Fibroblast of gingiva (primary cell): ENCODE measurements at places on chromosomes 1 and 21.

- no peak for DNase-seq
Measured at GRCh38 chr21:45359451-45360217, 45.3 kb upstream of the COL18A1 start.

GRCh38 chr1:199067483-199067882 lies 428.6 kb downstream of the PTPRC start:
- DNase-seq, result no peak

DNA sequence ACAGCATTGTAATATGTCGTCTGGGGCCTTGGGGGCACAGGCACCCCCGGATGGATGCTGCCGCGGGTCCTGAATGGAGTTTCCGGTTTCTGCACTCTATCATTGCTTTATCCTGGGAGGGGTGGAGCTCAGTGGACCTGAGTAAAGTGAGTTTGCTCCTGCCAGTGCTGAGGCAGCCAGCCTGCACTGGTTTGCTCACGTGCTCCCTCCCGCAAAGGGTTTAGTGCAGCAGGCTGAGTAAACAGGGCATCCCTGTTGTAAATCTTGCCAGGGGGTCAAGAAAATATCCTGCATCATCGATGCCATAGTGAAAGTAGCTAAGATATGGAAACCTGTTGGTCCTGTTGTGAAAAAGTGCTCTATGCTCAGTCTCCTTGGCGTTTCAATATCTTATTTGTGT lies 85.6 kb upstream of the BRINP3 start:
- DNase-seq, result no peak

DNA sequence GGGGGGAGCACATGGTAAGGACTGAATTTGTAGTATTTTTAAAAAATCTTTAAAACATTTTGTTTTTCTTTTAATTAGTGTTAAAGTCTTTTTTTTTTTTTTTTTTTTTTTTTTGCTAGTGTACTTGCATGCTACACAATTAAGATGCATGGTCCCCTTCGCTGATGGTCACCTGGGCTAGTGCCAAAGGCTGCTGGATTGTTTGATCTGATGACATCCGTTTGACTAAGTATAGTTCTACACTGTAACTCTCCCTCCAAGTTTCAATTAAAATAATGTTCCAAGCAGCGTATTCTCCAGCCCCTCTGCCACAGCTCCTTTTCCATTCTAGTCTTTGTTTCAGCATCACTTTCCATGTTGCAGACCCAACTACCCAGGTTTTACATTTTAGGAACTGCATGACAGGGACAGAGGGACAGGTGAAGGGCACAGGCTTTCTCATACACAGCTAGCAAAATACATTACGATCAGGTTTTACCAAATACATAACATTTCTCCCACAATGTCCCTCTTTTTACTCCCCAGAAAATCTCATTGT lies 852 bp upstream of the RAVER2 start:
- DNase-seq, result no peak

GRCh38 chr1:147849098-147849895 lies 53.3 kb upstream of the GJA8 start:
- no peak for DNase-seq

- peak; percentile 80 for DNase-seq
Measured at GRCh38 chr1:10424034-10424433, 6.2 kb upstream of the CENPS start.

DNA sequence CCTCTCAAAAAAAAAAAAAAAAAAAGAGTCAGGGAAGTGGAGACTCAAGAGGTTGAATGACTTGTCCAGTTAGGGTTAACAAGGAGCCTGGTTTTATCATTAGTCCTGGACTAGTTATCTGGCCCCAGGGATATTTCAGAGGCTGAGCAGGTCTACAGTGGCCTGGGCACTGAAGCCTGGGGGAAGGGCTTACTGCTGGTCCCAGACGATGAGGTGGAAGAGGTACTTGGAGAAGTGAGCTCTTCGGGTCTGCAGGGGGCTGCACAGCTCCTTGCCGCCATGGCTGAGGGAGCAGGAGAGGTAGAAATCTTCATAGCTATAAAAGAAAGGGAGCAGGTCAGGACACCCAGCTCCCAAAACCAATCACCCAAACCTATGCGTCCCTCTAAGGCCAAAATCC lies 40.1 kb downstream of the PIK3C2B start:
- DNase-seq, result no peak

DNA sequence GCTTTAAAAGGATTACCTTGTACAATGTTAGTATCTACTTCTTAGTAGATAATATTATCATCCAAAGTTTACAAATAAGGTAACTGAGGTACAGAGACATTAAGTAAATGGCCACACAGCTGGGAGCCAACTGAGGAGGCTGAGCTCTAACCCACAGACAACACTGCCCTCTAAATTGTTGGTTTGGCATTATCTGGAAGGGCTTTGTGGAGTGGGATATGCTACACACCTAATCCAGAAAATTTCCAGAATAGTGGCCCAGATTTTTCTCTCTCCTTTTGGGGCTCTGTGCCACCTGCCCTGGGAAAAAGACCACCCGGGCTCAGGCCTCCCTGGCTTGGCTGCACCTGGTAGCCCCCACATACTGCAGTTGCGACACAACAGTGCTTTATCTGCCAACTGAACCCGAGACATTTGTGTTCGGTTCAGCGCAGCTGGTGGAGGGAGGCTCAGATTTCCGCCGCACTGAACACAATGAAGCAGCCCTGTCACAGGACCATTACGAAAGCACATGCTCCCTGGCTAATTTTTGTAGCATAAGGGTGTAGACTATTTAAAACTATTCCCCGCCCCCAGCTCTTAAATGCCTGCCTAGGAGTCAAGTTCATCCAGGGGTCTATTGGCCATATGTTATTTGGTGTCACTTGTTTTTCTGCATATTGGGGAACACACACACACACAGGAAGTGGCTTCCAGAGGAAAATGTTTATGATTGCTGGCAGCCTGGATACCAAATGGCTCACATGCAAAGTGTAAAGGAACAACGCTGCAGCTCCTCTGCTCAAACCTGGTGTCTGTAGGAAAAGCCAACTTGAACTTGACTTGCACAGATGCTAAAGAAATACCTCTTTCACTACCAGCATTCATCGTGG lies 92.3 kb upstream of the ESRRG start:
- DNase-seq, result no peak

DNA sequence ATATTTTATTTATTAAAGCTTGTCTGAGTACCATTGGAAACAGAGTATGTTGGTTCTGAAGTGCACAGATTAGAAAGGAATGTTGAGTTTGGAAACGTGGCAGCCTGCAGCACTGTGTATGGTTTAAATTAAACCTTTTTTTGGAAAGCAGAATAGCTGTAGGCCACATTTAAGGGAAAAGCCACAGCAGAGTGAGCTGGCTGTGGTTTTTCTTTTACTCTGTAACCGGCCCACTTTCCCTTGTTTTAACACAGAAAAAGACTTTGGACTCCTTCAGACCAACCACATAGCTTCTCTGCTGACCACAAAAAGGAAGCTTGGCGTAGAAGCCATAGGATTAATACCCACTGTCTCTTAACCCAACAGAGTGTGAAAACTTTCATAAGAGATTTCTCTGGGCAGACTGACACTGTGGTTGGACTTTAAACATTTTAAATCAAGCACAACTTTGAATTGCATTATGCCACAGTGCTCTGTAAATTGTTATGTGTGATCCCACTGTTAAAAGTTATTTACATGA lies 75.2 kb downstream of the NFIA start:
- peak; percentile 89 for DNase-seq

DNA sequence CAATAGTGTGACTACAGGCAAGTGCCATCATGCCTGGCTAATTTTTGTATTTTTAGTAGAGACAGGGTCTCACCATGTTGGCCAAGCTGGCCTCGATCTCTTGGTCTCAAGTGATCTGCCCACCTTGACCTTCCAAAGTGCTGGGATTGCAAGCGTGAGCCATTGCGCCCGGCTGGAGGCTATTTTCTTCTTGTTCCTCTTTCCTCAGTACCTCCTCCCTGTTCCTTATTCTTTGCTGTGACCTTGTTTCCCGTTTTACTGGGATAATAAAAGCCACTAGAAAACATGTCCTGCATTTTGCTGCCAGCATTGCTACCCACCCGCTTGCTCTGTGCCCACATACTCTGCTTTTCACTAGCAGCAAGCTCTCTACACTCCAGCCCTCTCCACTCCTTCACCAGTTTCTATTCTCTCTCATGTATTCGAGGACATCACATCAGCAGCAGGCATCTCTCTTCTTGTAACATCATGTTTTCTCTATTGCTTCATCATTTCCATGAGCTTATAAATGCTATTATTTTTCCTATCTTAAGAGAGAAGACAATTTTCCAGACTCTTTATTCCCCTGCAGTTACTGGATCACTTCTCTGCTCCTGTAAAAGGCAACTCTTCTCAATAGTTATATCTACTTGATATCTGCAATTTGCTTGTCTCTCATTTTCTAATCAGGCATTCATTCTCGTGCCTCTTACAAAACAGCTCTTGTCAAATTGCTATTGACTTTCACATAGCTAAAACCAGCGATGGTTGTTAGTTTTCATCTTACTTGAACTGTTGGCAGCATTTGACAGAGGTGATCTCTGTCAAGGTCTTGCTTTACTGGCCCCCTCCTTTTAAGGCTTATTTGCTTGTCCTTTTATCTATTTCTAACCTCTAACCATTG lies 34.5 kb upstream of the C21orf91 start:
- DNase-seq, result no peak

- DNase-seq, result no peak
Measured at GRCh38 chr1:114671011-114671938, 1.4 kb upstream of the DENND2C start.

DNA sequence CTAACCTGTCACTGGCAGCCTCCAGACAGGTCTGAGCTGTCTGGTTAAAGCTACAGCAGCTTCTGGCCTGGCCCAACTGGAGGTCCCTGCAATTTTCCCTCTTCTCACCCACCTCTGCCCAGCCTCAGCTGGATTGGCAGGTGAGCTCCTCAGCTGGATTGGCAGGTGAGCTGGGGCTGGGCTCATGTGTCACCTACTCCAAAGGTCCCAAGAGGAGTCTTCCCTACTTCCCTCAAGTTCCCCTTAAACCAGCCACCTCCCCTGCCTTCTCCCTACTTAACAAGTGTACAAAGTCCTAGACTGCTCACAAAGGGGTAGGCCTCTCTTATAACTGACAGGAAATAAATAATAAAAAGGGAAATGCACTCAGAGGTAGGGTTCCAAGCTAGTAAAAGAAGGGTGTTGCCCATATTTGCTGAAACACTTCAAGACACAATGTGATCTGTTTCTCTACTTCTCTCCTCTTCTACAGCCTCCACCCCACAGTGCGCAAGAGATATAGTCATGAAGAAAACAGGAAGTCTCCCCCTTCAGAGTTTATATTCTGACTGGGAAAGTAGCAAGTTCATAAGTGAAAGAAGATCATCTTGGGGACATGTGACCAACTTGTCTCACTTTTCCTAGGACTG lies at the start of gene GPA33:
GPA33 (minus strand) TSS at position 64 of the 629 bp plus-strand sequence. CDS start 90 bp downstream, outside the sequence.
- DNase-seq, result no peak

DNA sequence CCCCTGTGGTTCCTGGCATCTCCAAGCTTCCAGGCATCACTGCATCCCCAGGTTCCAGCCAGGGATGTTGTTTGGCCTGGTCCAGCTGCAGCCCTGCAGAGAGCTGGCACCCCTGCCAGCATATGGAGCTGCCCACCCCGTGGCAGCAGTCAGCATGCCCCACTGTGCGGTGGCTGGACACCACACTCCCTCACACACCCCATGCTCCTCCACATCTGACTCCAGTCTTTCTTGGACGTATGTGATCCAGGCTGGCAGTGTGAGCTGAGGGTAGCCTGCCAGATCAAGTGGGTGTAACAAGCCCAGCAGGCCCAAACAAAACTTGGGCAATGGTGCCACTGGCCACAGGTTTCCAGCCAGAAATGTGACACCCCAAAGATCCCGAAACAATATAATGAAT lies 620.4 kb downstream of the RWDD3 start:
- no peak for DNase-seq

GRCh38 chr1:8174807-8175206 lies 143.1 kb upstream of the SLC45A1 start:
- no peak for DNase-seq

DNA sequence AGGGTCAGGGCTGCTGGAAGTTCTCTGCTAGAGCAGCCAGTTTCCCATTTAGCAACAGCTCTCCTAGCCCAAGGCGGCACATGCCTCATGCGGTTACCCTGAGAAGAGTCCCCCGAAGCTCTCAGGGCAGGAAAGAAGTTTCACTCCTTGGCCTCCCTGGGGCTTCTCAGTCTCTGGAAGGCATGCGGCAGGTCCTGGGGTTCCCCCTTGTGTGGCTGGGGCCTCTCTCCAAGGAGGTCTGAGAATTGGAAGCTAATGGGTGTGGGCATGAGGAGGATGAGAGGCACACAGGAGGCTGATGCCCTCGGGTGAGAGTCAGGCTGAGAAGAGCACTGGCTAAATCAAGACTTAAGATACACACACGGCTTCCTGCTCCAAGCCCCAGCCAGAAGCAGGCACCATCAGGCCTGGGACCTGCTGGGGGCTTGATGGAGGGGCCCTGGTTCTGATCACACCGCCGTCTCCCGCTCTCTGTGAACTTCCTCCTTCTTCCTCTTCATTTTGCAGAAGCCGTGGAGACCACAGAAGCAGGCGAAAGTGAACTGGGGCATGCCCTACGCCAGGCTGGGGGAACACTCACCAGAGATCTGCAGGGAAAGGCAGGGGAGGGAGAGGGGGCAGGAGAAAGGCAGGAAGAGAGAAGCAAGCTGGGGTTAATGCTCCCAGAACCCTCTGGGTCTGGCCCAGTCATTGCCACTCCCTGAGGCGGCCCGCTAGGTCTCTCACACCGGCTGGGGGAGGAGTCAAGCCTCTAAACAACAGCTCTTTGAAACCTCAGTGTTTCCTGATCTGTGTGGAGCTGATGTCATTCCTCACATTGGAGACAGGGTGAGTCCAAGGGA lies 15.1 kb downstream of the BLACAT1 start:
- no peak for DNase-seq

- DNase-seq, result no peak
Measured at GRCh38 chr1:147786536-147786935, 26.1 kb upstream of the GJA5 start.

DNA sequence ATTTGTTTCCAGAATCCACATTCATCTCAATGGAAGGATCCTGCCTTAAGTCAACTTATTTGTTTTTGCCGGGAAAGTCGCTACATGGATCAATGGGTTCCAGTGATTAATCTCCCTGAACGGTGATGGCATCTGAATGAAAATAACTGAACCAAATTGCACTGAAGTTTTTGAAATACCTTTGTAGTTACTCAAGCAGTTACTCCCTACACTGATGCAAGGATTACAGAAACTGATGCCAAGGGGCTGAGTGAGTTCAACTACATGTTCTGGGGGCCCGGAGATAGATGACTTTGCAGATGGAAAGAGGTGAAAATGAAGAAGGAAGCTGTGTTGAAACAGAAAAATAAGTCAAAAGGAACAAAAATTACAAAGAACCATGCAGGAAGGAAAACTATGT lies 2.6 kb downstream of the GADD45A start:
- DNase-seq, result peak; percentile 76

- no peak for DNase-seq
Measured at GRCh38 chr1:206538901-206539640, 31.7 kb downstream of the RASSF5 start.
